Forelimb muscle (tissue), 1 donor: ENCODE measurements at places on chromosomes 7 and 10.

DNA sequence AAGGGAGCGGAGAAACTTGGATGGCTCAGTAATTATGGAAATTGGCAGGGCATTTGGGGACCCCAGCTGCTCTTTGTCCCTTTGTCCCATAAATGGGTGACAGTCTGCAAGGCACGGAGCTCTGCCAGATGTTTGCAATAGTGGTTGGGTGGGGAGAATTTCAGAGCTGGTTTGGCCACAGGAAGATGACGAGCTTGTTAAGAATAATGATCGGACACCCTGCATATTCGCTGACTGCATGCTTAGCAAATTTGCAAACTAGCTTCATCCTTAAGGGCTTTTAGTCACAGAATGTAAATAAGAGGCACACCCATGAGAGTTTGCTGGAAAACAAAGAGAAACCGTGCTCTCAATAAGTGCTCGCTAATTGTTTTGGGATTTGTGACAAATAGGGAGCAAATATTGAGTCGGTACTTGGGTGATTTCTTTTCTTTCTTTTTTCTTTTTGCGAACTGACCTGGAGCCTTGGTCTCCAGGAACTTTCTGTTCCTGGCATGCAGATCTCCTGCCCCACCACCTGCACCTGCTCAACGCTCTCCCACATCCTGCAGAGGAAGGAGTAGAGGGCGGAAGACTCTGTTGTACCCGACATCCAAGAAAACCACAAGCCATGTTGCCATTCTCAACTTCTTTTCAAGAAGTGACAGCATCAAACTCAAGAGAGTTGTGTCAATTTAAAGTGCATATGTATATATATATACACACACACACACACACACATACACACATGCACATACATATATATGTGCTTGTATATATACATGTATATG lies 238.9 kb downstream of the CAMK1D start:
- DNase-seq: no peak

GRCh38 chr10:126101736-126102135 lies 205.4 kb downstream of the FANK1 start:
- DNase-seq: no peak

- peak; percentile 74 for DNase-seq
Measured at GRCh38 chr10:3467052-3467951, 294.7 kb upstream of the PITRM1 start.

GRCh38 chr10:17479822-17480221 lies 25.4 kb upstream of the ST8SIA6 start:
- no peak for DNase-seq
